ENCODE measurements at places on chromosomes 7 and 10. TPM values are rescaled to one million over a fixed set of nuclear protein-coding genes. Genes with fewer than 3 reads are reported as not detected.
A peak's percentile ranks its signal among the peaks of the same experiment; 100 is the strongest.

The CEP55 gene
- total RNA-seq = 17.8 TPM

The HERC4 gene
- total RNA-seq = 28.3 TPM

The ABCC2 gene
- total RNA-seq = 0.46 TPM

GRCh38 chr7:57216340-57216739 is 84.1 kb upstream of the ZNF479 start:
- H3K27me3 ChIP-seq = no peaks in the 10 kb centered on the region
- no peaks in the 10 kb centered on the region for H3K4me1 ChIP-seq
- no peak for DNase-seq
- peaks cover 57% of the 10 kb centered on the region for H3K36me3 ChIP-seq

- DNase-seq = peak; percentile 97
- peak within 1 kb of the TSS; percentile 61 for H3K4me3 ChIP-seq
- no peaks in the 10 kb centered on the region for H3K27me3 ChIP-seq
- no peaks in the 10 kb centered on the region for H3K4me1 ChIP-seq
These were observed at the start of gene MLXIPL for GRCh38 chr7:73623798-73624668. Gene MLXIPL (minus strand): TSS chr7:73624522. CDS start chr7:73624492, 30 bp downstream.
